ENCODE measurements at places on chromosomes 12 and 14.

- DNase-seq = no peak
Observed at GRCh38 chr14:68173227-68173972, 353.8 kb downstream of the RAD51B start.

GRCh38 chr14:70188659-70189455 lies at the start of gene SLC8A3:
TSS of gene SLC8A3 (minus strand) at chr14:70188951. CDS start at chr14:70168422, 20,529 bp downstream.
- peak; percentile 28 for DNase-seq

GRCh38 chr14:92510972-92511371 lies 2.6 kb upstream of the RIN3 start:
- DNase-seq = no peak

DNA sequence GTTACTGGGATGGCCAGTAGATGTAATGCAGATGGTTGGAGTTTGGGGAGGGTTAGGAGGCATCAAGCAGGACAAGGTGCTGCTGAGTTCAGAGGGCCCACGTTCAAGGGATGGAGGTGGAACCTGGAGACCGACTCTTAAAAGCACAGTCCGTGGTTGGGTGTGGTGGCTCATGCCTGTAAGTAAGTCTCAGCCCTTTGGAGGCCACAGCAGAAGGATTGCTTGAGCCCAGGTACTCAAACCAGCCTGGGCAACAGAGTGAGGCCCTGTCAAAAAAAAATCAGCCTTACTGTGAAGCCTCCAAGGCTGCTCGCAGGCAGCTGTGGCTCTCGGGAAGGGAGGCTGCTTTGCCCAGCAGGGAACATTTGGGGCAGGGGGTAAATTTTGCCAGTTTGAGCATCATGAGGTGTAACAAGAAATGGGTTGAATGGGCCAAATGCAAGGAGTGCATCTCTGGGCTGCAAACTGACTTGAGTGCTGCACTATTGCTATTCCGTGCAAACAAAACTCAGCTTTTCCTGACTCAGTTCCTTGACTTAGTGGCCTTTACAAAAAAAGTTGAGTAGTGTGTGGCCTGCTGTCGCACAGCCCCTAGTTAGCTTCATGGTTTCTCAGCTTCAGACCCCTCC lies 55.0 kb downstream of the ANAPC7 start:
- DNase-seq = no peak

GRCh38 chr14:79608446-79608845 lies 602.9 kb downstream of the DIO2 start:
- DNase-seq = no peak

DNA sequence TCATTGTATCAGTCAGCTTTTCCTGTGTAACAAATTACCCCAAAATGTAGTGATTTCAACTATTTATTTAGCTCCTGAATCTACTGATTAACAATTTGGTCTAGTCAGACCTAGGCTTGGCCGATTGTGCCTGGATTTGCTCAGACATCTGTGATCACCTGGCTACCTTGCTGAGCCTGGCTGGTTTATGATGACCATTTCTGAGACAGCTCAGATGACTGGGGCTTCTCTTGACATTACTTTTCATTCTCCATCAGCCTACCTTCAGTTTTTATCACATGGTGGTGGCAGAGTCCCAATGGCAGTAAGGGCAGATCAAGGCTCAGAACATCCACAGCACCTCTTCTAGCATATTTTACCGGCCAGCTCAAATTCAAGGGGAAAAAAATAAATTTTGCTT lies 286.3 kb downstream of the BTG1 start:
- no peak for DNase-seq

- DNase-seq = no peak
Observed at GRCh38 chr12:49784756-49785409, 43.3 kb downstream of the NCKAP5L start.

DNA sequence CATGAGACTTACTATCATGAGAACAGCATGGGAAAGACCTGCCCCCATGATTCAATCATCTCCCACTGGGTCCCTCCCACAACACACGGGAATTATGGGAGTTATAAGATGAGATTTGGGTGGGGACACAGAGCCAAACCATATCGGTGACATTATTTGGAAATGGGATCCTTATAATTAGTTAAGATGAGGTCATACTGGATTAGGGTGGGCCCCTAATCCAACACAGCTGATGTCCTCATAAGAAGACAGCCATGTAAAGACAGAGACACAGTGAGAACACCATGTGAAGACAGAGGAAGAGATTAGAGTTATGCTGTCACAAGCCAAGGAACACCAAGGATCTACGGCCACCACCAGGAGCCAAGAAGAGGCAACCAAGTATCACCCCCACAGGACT lies 161.7 kb downstream of the SPTSSA start:
- DNase-seq = no peak

- DNase-seq = no peak
Observed at GRCh38 chr12:55983232-55983842, 9.5 kb downstream of the RAB5B start.

DNA sequence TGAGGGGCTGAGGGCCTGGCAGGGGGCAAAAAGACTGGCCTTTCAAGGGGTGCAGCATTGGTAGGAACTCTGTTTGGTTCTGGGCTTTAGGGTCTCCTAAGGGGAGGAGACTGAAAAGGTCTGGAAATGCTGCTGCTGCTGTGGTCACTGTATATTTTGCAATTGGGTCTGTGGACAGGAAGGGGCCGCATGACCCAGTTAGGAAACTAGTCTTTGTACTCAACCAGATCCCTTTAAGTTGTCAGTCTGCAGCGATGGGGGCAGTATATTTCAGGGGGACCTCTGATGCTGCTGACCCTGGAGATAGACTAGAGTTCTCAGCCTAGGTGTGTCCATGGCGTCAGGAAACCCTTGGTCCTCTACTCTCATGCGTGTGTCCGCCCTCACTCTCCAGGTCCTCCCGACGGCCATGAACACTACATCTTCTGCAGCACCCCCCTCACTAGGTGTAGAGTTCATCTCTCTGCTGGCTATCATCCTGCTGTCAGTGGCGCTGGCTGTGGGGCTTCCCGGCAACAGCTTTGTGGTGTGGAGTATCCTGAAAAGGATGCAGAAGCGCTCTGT lies 4.0 kb downstream of the LTB4R start:
- no peak for DNase-seq

DNA sequence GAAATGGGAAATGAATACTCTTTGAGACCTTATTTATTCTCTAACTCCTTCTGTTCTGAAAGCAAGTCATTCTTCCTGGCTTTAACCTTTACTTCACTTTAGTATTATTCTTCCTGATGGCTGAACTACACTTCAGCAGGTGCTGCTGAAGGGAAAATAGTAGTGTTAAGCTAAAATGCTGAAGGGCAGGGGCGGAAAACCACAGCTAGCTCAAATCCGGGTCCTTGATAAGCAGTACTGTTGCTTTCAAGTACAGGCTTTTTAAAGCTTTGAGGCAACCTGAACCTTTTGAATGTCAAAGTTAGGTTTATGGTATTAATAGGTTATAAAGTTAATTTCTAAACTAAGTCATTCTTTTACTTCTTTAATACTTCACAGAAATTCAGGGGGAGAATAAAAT lies 10.7 kb downstream of the CCDC196 start:
- no peak for DNase-seq

GRCh38 chr14:93693914-93694313 lies 94.4 kb downstream of the PRIMA1 start:
- DNase-seq = no peak

DNA sequence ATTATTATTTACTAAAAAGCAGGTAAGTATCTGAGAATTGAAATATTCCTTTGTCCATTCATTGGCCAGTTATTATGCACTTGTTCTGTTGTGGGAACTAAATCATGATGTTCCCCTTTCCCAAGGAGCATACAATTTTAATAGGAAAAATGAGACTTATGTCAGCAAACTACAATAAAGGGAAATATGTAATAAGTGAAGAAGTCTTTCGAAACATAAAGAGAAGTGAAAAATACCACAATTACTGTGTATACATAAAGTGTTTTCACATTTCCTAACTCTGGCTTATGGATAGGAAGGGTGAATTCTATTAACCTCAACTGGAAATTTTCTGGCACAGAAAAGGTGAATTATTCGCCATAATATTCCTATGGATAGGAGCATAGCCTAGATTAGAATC lies 78.4 kb upstream of the DNM1L start:
- DNase-seq = no peak

DNA sequence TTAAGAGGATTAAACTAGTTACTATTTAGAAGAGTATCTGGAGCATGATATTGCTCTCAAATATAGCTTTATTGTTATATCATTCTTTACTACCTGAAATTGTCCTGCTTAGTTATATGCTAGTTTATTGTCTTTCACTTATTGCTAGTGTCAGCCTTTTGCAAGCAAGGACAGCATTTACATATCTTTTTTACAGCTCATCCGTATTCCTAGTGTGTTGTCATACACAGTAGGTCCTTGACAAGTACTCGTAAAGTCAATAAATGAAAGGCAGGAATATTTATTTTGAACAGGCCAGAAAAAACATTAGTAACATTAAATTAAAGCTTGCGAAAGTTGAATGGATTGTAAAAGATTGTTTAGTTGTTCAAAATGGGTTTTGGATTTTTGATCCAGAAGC lies 35.0 kb downstream of the CRADD start:
- DNase-seq = no peak

DNA sequence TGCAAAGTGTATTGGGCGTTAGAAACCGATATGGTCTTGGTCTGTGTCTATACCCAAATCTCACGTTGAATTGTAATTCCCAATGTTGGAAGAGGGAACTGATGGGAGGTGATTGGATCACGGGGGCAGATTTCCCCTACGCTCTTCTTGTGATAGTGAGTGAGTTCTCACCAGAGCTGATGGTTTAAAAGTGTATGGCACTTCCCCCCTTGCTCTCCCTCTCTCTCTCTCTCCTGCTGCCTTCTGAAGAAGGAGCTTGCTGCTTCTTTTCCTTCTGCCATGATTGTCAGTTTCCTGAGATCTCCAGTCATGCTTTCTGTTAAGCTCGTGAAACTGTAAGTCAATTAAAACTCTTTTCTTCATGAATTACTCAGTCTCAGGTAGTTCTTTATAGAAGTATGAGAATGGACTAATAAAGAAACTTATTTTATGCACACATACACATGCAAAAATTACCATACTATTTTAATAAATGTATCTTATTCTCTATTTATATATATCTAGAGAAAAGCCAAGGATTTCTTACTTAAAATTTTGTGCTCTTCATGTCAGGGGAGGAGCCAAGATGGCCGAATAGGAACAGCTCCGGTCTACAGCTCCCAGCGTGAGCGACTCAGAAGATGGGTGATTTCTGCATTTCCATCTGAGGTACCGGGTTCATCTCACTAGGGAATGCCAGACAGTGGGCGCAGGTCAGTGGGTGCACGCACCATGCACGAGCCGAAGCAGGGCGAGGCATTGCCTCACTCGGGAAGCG lies 1891.0 kb upstream of the FLRT2 start:
- no peak for DNase-seq

DNA sequence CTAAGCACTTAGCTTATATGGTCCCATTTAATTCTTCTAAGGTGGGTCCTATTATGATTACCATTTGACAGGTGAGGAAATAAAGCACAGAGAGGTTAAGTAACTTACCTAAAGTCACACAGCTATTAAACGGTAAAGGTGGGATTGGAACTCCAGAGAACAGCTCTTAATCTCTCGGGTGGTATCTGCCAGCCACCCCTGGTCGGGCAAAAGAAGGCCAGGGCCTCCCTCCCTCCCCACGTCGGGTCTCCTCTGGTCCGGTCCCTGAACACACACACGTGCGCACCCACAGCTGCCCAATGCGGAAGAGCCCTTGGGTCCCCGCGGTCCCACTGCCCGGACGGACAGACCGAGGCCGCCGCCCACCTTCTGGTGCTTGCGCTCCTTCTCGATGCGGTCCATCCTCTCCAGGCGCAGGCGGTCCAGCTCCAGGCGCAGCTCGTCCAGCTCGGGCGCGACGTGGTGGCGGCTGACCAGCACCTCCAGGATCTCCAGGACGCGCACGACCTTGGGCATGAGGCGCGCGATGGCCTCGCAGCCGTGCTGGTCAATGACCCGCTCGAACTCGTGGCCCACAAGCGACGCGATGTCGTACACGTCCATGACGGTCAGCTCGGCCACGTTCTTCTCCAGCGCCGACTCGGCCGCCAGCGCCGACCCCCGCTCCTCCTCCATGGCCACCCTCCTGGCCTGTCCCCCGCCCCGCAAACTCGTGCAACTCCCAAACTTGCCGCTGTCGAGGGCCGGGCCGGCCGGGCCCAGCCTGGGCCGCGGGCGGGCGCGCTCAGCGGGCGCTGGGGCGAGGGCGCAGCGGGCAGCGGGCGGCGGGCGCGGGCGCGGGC lies 490 bp downstream of the RILPL1 start:
- DNase-seq = peak; percentile 4

GRCh38 chr12:28088566-28089272 lies 101.5 kb upstream of the CCDC91 start:
- no peak for DNase-seq

GRCh38 chr14:105299654-105300541 lies 903 bp downstream of the BRF1 start:
- DNase-seq = no peak

GRCh38 chr12:87290505-87290904 lies 738.7 kb downstream of the C12orf50 start:
- no peak for DNase-seq

GRCh38 chr12:72141381-72141780 lies 130.8 kb upstream of the TRHDE start:
- DNase-seq = no peak

- peak; percentile 41 for DNase-seq
Observed at GRCh38 chr12:100138048-100138802, 4.4 kb downstream of the BLTP3B start.

GRCh38 chr12:3333583-3333982 lies 157.4 kb upstream of the PRMT8 start:
- DNase-seq = no peak

DNA sequence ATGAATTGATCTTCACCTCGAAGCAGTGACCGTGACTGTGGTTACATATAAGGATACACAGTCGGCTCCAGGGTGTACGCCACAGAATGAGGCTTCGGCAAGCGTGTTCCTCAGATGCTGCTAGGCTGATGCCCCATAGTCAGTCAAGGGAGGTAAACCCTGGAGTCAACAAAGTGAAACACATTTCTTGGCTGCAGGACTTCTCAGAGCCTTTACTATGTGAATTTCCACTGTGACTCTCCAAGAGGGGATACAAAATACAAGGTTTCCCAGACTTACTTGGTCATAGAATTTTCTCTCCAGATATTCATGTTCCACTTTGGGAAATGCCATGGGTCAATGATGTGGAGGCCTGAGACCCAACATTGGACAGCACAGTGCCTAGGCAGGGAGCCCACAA lies 260.6 kb downstream of the BCL11B start:
- no peak for DNase-seq

DNA sequence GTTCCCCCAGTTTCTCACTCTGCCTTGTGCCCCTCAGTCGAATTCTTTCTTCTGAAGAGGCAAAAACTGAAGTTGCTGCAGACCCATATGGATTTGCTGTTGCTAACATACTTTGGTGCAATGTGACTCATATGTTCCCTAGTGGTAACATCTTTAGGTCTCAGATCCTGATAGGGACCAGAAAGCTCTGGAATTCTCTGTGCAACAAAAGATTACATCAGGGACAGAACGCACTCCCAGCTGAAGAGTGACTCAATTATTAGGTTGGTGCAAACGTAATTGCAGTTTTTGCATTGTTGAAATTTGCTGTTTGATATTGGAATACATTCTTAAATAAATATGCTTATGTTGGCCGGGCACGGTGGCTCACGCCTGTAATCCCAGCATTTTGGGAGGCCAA lies 8.2 kb upstream of the DHRS2 start:
- DNase-seq = no peak
